NCI-H460 (cell line): ENCODE measurements at places on chromosomes 4 and X.

DNA sequence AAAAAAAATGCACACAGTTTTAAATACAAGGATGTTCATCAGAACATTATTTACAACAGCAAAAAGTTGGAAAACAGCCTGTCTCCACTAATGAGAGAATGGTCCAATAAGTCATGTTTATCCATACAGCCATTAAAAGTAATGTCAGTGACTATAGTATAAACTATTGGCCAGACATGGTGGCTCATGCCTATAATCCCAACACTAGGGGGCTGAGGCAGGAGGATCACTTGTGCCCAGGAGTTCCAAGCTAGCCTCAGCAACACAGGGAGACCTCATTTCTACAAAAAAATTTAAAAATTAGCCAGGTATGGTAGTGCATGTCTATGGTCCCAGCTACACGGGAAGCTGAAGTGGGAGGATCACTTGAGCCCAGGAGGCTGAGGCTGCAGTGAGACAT lies 48.1 kb upstream of the IL13RA1 start:
- no peak for DNase-seq

GRCh38 chrX:11750046-11750445 lies 8.0 kb upstream of the MSL3 start:
- DNase-seq: no peak

DNA sequence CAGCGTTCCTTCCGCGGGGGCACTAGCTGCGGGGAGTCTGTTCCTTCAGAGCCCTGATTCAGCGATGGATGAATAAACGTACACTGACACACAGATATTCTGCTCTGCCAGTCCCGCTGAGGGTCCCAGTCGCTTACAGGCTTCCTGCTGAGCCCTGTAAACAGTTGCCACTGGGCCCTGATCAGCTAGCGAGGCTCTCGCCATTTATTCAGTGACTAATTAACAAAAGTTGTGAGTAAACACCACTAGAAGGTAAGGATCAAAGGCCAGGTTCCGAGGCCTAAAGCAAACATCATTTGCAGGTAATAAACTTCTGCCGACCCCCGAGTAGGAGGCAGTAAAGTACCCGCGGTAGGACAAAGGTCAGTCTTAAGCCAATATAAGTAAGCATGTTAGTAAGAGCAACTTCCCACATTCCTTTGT lies 442.6 kb upstream of the GALNT7 start:
- DNase-seq: no peak

DNA sequence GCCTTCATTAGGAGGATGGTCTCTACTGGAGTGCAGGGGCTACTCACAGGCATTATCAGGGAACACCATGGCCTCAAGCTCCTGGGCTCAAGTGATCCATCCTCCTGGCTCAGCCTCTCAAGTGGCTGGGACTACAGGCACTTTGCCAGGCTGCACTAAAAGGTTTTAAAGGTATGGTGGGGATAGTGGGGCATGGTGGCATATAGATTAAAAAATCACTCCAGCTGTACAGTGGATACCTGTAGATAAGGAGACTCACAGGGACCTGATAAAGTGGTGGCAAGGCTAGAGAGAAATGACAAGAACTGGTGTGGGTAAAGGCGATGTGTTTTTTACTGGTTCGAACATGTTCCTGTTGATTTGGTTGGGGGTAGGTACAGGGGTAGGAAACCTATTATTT lies 5.9 kb downstream of the ZAR1 start:
- no peak for DNase-seq

- peak; percentile 30 for DNase-seq
Observed at GRCh38 chr4:134024251-134024650, 177.3 kb downstream of the PABPC4L start.

DNA sequence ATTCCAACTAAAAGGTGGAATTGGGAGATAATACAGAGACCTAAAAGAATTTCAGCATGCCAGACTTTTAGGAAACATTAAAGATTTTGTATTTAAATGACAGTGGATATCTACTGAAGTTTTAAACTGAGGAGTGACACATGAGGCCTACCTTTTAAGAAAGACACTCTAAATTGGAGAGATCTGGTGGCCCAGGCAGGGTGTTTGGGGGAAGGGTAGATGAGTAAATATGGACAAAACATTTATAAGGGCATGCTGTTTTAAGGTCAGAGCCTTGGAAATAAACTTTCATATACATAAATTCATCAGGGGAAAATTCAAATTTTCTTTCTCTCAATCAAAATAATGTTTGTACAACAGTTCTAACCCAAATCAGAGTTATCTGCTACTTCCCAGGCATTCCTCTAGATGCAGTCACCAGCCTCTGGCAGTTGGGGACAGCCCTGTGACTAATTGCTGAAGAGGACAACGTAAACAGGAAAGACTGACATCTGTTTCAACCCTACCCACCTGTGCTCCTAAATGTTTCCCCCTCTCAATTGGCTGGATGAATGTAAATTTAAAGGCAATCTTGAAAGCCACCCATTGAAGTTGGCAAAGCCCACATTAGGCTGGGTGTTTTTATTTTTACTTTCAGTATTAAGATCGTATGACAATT lies 1646.9 kb upstream of the ADGRL3 start:
- peak; percentile 30 for DNase-seq

DNA sequence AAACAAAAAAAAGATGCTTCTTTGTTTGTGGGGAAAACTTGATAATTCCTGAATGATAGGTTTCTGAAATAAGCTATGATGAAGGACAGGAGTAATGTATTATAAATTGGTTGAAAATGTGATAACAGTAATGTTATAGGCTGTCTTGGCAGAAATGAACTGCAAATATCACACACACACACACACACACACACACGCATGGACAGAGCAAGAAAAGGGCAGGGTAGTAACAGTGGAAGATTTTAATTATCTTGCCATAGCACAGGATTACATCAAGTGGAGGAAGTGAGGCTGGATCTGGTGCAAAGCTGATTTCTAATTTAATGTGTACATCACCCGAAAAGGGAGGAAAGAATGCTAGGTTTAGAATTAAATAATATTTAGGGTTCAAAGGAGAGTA lies 97.5 kb upstream of the CXXC4 start:
- DNase-seq: no peak

DNA sequence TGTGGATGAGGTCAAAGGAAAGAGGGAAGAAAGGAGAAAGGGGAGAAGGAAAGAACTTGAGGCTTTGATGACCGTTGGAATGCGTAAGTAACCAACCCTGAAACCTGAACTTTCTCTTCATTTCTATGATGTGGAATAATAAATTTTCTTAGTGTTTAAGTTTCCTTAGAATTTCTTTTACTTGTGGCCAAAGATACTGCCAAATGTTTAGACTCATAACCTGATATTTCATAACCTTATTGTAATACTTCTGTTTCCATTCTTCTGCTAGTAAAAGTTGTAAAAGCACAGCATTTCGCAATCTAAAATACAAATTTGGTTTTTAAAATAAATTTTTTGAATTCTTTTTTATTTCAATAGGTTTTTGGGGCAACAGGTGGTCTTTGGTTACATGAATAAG lies 258.5 kb upstream of the GIMD1 start:
- DNase-seq: no peak

- DNase-seq: no peak
Observed at GRCh38 chrX:545452-545885, 85.1 kb upstream of the SHOX start.

DNA sequence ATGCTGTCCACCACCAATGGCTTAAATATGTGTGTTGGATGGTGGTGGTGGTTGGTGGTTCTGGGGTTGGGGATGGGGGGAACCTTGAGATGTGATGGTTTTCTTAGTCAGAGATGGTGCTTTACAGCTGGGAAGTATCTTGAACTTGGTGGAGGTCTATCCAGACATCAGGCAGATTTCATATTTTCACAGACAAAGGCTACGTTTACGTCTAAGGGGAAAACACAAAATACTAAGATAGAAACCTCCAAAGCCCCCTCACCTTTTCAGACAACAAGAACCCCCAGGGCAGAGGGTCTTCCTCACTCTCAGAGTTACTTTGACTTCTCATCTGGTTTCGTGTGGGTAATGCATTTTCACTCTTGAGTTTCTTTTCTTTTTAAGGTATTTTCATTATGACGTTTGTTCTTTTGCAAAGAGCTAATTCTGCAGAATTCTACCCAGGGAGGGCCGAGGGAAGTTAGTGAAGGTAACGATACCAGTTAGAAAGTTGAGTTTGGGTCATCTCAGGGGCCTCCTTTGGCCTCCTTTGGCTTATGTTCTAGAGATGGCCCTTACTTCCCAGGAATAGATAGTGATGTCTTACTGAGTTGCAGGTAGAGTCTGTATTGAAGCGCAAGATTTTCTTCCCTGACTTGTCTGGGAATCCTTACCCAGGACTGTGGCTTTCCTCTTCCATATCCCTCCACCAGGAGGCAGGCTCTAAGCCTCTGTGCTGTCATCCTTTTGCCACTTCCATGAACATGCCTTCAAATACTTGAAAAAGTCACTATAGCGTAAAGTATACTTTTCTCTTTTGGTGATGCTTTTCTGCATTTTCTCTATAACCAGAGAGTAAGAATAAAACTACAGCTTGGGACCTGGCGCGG lies 31.9 kb downstream of the RHOH start:
- DNase-seq: no peak

GRCh38 chr4:3827616-3828492 lies 61.7 kb downstream of the ADRA2C start:
- DNase-seq: no peak

- no peak for DNase-seq
Observed at GRCh38 chrX:67555578-67556203, 11.9 kb downstream of the AR start.

GRCh38 chr4:147104768-147105167 lies 159.1 kb upstream of the TTC29 start:
- DNase-seq: no peak

- no peak for DNase-seq
Observed at GRCh38 chrX:122552286-122552800, 631.7 kb upstream of the GRIA3 start.

DNA sequence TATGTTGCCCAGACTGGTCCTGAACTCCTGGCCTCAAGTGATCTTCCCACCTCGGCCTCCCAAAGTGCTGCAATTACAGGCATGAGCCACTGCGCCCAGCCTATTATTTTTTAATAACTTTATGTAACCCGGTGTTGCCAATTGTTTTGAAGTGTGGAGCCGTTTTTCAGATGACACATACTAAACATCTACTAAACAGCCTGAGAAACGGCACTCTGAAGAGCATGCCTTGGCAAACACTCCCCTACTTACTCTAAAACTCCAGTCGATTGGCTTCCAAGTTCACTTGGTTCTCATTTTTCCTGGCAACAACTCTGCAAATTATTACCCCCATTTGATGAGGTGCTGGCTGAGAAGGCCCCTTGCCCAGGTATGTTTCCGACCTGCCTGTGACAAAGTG lies 131.1 kb downstream of the GPR143 start:
- DNase-seq: no peak

- no peak for DNase-seq
Observed at GRCh38 chrX:148794350-148794749, 293.9 kb downstream of the AFF2 start.

DNA sequence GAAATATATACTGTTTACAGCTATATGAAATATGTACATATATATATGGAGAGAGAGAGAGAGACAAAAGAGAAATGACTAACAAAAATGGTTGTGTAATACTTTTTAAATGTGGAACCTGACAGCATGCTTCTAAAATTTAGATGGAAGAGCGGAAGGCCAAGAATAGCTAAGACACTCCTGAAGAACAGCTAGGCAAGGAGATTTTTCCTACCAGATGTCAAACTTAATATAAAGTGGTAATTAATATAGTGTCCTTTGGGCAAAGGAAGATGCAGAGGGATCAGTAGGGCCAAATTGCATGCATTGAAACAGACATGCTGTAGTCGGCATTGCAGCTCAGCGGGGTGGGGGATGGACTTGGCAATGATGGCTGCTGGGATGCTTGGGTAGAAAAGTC lies 45.2 kb downstream of the ADD1 start:
- no peak for DNase-seq

GRCh38 chrX:81120936-81121371 lies 80.8 kb downstream of the HMGN5 start:
- peak; percentile 68 for DNase-seq

GRCh38 chr4:20288047-20288650 lies 36.4 kb downstream of the SLIT2 start:
- DNase-seq: no peak

DNA sequence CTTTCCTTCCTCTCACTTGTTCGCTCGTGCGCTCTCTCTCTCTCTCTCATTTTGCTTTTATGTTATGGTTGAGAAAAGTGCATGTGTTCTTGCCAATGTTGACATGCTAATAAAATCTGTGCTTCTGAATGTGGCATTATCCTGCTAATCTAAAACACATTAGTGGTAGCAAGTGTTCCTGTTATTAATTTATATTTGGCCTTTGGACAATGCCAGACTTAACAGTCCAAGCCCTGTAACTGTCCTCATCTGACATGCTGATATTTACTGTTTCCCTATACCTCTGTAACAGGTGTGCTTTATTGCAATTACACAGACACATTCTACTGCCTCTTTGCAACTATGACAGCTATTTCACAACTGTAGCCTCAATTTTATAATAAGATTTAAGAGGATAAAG lies 2.7 kb downstream of the PPARGC1A start:
- no peak for DNase-seq

DNA sequence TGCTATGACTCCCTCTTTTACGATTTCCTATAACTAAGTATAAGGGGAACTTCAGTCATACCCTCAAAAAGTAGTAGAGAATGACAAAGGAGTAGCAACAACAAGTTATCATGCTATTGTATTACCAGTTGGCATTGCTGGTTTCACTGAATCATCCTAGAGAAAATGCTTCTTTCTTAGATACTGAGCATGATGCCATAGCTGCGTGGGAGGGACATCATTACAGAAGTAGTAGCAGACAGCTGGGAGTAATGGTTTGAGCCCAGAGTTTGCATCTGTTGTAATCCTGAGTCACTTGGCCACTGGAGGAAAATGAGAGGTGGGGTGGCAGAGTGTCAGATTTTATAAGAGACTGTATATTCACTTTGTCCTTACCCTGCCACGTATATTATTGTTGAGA lies 38.6 kb downstream of the MTMR1 start:
- no peak for DNase-seq

DNA sequence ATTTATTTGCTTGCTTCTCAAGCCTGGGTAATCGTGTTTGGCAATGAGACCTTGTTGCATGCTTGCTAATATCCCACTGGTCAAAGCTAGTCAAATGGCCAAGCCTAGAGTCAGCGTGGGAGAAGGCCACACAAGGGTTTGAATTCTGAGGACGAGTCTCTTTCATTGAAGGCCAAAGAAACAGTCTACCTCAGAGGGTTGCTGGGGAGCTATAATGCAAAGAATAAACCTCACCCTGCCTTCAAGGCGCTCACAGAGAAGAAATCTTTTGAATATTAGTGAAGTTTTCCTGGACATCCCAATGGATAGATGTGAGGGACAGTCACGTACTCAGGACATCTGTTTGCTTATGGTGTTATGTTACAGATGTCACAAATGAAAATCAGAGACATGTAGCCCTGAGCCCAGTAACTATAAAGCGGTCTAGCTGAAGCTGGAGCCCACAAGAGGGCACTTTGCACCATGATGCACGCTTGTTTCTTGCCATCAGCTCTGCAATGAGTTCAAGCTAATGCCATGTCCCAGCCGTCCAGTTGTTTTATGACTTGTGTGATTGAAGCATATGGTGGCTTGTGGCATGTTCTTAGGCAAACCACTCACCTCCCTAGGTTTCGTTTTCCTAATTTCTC lies 1.1 kb upstream of the TLR3 start:
- DNase-seq: peak; percentile 58

- DNase-seq: peak; percentile 38
Observed at GRCh38 chrX:110992611-110993010, 103.4 kb upstream of the PAK3 start.

GRCh38 chr4:169941141-169941540 lies 85.1 kb downstream of the MFAP3L start:
- no peak for DNase-seq
